ENCODE measurements at places on chromosomes 12 and 14.

GRCh38 chr14:72063761-72064282 is 131.6 kb downstream of the RGS6 start:
- no peak for ATAC-seq

GRCh38 chr12:127963933-127964332 is 303.0 kb upstream of the TMEM132C start:
- ATAC-seq: no peak

- ATAC-seq: no peak
Measured at GRCh38 chr12:31560516-31560915, 30.4 kb downstream of the DENND5B start.

- peak; percentile 40 for ATAC-seq
Measured at GRCh38 chr12:49671031-49671765, 36.0 kb downstream of the FMNL3 start.

DNA sequence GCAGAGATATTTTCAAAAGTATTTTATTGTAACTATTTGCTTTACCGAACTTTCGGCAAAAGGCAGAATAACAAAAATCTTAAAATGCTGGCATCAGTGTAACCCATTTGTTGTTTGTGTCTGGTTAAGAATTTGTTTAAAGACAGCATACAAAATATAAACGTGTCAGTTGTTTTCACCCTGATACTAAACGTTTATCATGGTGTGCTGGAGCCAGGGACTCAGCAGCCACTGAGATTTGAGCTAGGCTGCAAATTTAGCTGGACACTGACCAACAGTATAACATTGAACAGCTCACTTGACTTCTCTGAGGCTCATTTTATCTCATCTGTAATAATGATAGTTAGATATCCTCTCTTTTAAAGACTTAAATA is 183.7 kb downstream of the TMTC3 start:
- ATAC-seq: no peak

Measured in esophagus mucosa (tissue), 1 donor.